ENCODE measurements at places on chromosomes 6 and 20. TPM values are rescaled to one million over a fixed set of nuclear protein-coding genes. Genes with fewer than 3 reads are reported as not detected.

SOD2 gene
- 232 TPM for total RNA-seq

E2F3 gene
- total RNA-seq = 24.2 TPM

EFCAB8 gene
- total RNA-seq = 3.1 TPM

CYP21A2 gene
- 1.3 TPM for total RNA-seq

ZBTB46 gene
- total RNA-seq = 0.25 TPM

RUNX2 gene
- total RNA-seq = 29.5 TPM

CSE1L gene
- total RNA-seq = 69.1 TPM

All from natural killer cell treated with Interleukin-12 subunit alpha and Interleukin-12 subunit beta and Interleukin-15 and Interleukin-18, amount 100 ng/mL, for 72 hours (primary cell).